ENCODE measurements at places on chromosomes 16 and 17. TPM values are rescaled to one million over a fixed set of nuclear protein-coding genes. Genes with fewer than 3 reads are reported as not detected.
A peak's percentile ranks its signal among the peaks of the same experiment; 100 is the strongest.

DNA sequence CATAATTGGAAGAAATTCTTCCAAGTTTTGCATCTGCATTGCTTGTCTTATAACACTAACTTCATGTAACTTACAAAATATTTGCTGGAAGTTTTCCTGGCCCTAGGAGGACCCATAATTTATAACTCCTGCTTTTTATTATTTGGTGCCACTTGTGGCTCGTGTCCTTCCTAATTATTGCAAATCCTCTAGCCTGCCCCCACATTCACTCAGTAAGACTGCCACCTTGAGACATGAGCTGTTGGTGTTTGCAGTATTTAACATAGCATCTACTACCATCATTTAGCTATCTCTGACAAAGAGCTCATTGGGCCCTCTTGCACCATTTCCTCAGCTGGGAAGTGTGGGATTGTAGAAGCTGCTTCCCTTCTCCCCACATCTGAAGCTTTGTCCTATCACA is 49.5 kb downstream of the FTO start:
- no peak for DNase-seq

HBA2 gene
- not detected for total RNA-seq

CSH1 gene
- not detected for total RNA-seq

DNA sequence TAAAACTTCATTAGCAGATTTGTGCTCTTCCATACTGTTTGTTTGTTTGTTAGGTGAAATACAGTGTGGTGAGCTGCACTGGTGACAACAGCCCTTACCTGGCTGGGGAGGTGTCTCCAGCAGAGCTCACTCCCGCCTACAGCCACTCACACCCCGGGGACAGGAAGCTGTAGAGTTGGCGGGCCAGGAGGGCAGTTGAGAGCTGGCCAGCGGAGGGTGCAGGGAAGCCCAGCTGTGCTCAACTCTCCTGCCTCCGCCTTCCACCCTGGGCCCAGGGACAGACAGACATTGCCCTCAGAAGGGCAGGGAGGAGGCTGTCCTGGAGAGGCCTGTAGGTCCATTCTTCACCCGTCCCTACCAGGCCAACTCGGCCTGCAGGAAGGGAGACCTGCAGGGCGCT is 48.6 kb upstream of the PVALEF start:
- no peak for DNase-seq

GRCh38 chr16:29699324-29700219 is 20.6 kb downstream of the QPRT start:
- peak; percentile 54 for DNase-seq

DNA sequence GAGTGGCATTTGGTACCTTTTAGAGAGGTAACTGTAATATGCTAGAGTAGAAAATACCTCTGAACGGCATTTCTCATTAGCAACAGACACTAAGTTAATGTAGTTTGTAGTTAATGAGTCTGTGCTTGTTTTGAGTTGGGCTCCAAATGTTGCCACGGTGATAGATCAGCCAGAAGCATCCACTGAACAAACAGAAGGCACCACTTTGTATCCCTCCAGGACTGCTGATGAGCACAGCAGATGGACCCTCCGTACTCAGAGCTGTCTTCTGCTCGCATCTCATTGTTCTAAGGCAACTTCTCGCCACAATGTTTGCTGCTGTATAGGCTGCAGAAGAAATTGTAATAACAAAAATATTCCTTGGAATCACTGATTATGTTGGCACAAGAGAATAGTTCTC is 56.1 kb downstream of the TNRC6C start:
- DNase-seq = peak; percentile 29

DNA sequence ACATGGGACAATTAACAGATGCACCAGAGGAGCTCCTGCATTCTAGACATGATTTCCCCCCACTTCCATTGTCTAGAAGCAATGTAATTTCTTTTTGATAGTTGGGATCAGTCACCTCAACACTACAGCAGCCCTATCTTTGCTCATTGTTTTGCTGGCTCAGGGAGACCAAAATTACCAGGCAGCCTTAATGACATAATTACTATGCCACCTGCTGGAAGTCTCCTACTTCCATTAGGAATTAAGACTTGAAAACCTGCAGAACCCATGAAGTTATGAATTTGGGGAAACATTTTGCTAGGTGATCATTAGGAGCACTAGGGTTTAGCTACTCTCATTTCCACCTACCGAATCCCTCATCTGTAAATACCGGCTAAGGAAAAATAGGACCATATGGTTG is 312.0 kb upstream of the CA10 start:
- no peak for DNase-seq

GRCh38 chr17:22303096-22303495 is 610.8 kb downstream of the KCNJ18 start:
- no peak for DNase-seq

DNA sequence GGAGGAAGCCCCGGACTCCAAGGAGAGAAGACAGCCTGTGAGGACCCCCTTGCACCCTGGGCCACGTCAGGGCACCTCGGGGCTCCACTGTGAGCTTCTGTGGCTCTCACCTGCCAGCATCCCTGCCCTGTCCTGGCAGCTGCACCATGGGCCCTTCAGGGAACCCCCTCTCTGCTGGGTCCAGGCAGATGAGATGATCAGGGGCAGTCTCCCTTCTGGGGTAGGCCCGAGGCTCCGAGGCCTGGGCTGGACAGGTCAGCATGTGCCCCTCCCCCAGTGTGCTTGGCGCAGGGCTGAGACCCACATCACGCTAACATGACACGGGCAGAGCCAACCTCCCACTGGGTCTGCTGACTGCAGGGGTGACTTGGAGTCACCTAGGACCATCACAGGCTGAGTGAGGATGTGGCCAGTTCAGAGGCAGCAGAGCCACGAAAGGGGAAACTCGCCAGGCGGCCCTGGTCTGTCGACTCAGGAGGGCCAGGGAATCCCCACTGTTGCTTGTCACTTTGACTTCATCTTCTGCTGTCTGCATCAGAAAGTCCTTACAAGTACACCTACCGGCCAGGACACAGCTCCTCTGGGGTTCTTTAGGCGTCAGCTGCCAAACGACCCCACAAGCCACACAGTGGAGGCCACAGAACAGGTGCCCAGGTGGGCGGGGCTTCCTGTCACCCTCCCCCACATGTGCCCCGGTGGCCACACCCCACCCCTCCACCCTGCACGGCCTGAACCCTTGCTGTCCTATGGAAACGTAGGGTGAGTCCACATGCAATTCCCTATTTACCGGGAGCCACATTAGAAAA is 2.2 kb downstream of the GALNS start:
- no peak for DNase-seq

DNA sequence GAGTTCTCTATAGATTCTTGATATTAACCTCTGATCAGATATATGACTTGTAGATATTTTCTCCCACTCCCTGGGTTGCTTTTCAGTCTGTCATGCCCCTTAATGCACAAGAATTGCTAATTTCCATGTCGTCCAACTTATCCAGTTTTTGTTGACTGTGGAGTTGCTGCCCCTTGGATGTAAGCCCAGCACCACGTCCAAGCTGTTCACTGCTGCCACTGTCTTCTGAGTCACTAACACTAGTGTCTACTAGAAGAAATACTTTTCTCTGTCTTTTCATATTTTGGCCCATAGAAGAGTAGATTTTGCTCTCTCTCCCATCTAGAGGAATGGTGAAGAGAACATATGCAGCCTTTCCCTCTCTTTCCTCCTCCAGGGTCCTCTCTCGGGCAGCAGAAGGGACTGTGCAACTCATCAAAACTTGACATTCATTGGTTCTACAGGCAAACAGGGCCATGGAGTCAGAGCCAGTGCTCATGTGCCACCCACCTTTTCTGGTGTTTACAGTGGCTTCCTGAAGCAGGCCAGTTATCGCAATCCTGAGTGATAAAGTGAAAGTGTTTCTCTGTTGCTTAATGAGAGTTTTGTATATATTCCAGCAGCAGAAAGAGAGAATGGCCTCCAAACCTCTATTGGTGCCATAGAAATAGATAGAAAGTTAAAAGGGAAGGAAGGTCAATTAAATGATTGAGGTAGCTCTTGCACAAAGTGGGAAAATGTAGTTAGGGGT is 22.6 kb upstream of the PMP22 start:
- DNase-seq = peak; percentile 8

SYCE1L gene
- total RNA-seq = 9.2 TPM

DNA sequence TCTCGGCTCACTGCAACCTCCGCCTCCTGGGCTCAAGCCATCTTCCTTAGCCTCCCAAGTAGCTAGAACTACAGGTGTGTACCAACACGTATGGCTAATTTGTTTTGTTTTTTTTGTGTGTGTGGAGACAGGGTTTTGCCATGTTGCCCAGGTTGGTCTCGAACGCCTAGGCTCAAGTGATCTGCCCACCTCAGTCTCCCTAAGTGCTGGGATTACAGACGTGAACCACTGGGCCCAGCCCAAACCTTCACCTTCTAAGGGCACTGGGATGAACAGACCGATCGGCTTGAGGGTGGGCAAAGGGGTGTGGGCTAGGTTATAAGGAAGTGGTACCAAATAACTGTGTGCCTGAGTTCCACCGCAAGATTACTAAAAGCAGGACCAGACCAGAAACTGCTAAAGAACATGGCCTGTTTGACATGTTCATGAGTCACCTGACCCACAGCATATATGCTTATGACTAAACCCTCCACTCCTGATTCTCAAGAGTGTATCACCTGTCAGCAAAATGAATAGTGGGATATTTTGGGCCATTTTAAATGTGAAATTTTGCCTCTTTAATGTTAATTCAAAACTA is 8.1 kb downstream of the TMEM97 start:
- DNase-seq = peak; percentile 18

Measured in endodermal cell (in vitro differentiated cells).